ENCODE measurements at places on chromosomes 12 and 14.

- no peaks in the 10 kb centered on the region for H3K36me3 ChIP-seq
- H3K27me3 ChIP-seq, result no peaks in the 10 kb centered on the region
- no peaks in the 10 kb centered on the region for H3K4me1 ChIP-seq
- H3K27ac ChIP-seq, result no peak overlapping the region
Observed at GRCh38 chr12:26520109-26520508, 312.9 kb downstream of the ITPR2 start.

GRCh38 chr12:49542592-49543160, 3.8 kb downstream of the KCNH3 start:
- no peak overlapping the region for H3K4me3 ChIP-seq
- peak; percentile 47 for DNase-seq
- peaks cover 96% of the 10 kb centered on the region for H3K27me3 ChIP-seq
- H3K27ac ChIP-seq, result no peak overlapping the region
- no peaks in the 10 kb centered on the region for H3K36me3 ChIP-seq

GRCh38 chr12:24798335-24798734, 150.6 kb downstream of the BCAT1 start:
- H3K36me3 ChIP-seq, result no peaks in the 10 kb centered on the region
- no peaks in the 10 kb centered on the region for H3K4me1 ChIP-seq
- H3K27me3 ChIP-seq, result no peaks in the 10 kb centered on the region

DNA sequence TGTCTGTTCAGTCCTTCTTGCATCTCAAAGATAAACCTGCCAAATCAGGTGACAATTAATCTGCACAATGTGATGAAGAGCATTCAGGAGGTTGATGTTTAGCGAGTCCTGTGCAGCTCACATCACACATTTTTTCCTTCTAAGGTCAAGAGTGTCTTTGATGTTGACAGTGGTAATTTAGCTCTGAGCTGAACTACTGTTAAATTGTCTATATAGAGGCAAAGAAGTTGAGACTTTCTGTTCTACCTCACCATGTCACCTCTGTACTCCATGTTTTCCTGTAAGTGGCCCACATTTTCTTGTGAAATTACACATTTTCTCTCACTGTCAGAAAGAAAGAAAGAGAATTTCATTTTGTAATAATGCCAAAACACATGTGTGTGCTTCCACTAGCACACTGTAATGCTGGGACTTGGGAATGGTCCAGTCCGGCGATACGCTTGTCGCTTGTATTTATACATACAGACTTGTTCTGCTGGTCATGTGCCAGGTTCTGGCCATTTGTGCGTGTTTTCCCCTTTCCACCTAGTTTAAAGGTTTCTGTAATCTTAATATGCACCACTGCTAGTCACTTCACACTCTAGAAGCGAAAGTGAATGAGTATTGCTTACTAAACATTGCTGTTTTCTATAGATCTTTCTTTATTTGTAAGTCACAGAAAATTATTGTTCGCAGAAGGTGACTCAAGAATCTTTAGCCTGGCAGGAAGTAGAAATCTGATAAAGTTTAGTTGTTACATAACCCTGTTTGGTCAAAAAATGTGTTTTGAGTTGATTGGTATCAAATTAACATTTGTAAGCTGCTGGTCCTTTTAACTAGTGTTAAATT, 328.9 kb downstream of the TMTC2 start:
- DNase-seq, result no peak
- no peaks in the 10 kb centered on the region for H3K36me3 ChIP-seq
- no peaks in the 10 kb centered on the region for H3K4me1 ChIP-seq
- no peaks in the 10 kb centered on the region for H3K27me3 ChIP-seq
- no peak overlapping the region for H3K27ac ChIP-seq
